HEK293T (cell line): ENCODE measurements at places on chromosomes 7 and 10.

- no peak for DNase-seq
Observed at GRCh38 chr10:100713049-100713858, 32.1 kb upstream of the PAX2 start.

GRCh38 chr7:139495580-139496125 lies 12.2 kb upstream of the KLRG2 start:
- DNase-seq, result no peak

GRCh38 chr7:110750931-110751605 lies 339.9 kb upstream of the LRRN3 start:
- no peak for DNase-seq

- DNase-seq, result no peak
Observed at GRCh38 chr10:48556065-48556464, 48.8 kb downstream of the ARHGAP22 start.

DNA sequence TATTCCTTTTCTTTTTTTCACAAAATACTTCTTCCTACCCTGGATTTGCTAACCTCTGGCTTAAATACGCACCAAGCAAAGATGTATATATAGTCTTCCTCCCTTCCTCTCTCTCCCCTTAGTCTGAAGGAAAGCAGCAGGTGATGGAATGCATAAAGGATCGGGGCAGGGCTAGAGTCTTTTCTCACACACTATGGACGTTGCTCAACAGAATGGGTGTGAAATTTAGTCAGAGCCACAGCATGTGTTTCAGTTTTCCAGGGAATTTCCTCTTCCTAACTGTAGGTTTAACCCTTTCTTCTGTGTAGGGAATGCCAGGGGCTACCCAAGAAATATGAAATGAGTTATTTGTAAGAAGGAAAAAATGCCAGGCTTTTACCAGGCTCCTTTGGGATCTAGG lies 71.4 kb upstream of the NFKB2 start:
- no peak for DNase-seq

- no peak for DNase-seq
Observed at GRCh38 chr7:30526163-30526562, 21.5 kb upstream of the GGCT start.

DNA sequence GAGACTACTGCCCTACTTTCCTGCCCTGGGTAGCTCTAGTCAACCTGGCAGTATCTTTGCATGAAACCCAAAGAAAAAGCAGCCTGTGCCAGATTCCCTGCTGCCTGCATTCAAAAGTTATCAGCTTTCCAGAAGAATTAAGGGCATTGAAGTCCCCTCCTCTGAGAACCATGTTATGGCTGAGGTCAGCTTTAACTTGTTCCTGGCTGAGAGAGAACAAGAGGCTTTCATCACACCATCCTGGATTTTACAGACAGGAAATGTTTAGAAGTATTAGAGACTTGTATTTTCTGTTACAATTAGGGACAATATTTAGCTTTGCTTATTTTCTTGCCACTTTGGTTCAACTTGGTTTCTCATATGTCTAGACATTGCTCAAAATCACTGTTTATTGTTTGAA lies 238.8 kb downstream of the ARL4A start:
- DNase-seq, result no peak

GRCh38 chr10:112807013-112807412 lies 143.0 kb upstream of the TCF7L2 start:
- DNase-seq, result no peak

DNA sequence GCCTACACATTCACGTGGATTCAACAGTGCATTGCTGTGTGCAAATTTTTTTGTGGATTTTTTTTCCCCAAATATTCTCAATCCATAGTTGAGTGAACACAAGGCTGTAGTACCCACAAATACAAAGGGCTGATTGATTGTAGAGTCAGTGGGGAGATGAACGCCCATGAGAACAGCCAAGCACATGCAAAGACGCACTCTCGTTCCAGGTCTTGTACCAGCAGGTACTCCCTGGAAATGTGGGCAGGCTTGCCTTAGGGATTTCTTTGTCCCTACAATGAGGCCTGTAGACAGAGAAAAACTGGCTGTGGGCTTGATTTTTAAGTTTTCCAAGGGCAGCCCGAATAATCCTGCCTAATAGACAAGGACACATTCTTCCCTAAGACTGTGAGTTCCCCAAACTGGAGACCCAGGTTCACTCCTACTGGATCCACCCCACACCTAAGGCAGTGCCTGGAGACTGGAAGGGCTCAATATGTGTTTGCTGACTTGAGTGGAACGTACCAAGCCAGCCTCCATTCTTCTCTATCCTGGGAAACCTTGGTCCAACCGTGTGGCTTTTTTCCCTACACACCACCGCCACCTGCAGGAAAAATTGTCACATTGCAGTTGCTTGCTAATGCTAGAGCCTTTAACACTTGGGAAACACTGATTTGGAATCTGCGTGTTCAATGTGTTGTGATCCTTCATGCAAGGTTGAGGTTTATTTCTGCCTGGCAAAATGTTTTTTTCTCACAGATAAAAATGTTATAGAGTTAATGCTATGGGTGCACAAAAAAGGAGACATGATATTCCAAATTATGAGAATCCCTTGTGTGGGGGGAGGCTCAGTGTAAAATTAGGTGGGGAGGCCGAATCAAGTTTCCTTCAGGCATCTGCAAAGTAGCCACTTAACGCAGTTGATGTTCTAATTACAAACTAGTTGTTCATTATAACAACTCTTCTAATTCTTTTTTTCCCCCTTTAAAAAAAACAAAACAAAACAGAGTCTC lies 49.3 kb downstream of the PPP1R17 start:
- DNase-seq, result peak; percentile 74

DNA sequence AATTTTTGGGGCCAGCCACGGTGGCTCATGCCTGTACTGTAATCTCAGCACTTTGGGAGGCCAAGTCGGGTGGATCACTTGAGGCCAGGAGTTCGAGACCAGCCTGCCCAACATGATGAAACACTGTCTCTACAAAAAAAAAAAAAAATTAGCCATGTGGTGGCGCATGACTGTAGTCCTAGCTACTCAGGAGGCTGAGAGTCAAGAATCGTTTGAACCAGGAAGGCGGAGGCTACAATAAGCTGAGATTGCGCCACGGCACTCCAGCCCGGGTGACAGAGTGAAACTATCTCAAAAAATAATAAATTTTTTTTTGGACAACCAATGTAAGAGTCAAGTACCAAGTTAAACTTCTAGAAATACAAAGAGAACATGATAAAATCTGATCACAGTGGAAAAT lies 164.6 kb downstream of the AVL9 start:
- DNase-seq, result no peak

- no peak for DNase-seq
Observed at GRCh38 chr10:35765066-35765527, 123.0 kb upstream of the FZD8 start.

DNA sequence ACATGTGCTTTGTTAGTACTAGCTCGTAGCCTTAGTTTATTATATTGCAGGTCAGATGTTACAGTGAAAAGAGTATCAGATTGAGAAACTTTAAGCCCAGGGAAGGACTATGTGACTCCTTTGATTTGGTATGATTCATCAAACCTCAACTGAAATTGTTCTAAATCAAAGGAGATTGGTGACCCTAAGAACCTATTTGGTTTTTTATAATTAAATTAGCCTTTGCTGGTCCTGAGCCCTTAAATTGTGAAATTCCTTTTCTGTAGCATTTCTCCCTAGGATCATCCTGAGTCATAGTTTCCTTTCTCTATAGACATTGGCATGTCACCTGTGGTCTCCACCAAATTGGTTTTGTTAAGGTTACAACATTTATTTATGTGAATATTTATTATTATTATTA lies 89.7 kb downstream of the POLR1F start:
- DNase-seq, result no peak

GRCh38 chr7:141466151-141466904 lies 84.9 kb upstream of the AGK start:
- no peak for DNase-seq

DNA sequence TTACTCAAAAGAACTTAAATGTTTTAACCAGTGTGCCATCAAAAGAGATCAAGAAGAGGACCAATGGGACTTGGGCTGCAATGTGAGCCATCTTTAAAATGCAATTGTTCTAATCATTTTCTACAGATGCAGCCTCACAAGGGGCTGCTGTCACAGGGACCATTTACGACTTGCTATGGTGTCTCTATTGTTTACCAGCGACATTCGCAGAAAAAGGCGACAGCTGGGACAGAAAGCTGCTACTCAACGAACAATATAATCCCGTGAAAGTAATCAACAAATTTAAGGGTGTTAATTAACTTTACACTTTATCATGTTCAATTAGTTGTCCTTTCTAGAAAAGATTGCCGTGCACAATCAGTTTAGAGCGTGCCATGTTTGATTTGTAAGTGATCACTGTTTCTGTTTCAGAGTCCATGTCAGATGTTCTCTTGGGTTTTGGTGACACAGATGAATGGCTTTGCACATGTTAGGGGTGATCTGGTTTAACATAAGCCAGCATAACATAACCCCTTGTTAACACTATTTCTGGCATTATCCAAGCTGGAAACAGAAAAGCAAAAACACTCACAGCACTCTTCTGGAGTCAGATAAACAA lies 110.8 kb downstream of the HIBADH start:
- no peak for DNase-seq

- DNase-seq, result no peak
Observed at GRCh38 chr7:127954357-127954748, 76.9 kb downstream of the LRRC4 start.

DNA sequence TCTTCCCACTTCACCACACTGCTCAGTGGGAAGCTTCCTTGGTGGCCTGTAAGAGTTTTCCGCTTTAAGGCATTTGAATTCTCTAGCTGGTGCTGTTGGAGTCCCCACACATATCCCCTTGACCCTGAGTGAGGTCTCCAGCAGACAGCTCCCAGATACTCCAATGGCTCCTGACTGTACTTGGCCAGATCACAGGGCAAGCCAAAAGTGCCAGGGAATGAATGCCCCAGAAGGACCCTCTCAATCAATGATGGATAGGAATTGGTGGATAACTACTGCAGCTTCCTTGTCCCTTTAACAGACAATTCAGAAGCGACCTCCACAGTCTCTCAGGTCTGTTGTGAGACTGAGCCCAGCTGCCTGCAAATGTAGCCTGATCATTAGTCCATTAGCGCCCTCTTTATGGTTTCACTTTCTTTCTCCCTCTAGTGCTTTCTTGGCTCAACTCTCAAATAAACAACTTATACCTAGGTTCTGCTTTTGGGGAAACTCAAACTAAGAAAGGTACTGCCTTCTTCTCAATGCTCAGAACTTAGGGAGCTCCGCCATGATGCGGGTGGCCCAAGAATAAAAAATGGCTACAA lies 283.0 kb downstream of the TCF7L2 start:
- no peak for DNase-seq

DNA sequence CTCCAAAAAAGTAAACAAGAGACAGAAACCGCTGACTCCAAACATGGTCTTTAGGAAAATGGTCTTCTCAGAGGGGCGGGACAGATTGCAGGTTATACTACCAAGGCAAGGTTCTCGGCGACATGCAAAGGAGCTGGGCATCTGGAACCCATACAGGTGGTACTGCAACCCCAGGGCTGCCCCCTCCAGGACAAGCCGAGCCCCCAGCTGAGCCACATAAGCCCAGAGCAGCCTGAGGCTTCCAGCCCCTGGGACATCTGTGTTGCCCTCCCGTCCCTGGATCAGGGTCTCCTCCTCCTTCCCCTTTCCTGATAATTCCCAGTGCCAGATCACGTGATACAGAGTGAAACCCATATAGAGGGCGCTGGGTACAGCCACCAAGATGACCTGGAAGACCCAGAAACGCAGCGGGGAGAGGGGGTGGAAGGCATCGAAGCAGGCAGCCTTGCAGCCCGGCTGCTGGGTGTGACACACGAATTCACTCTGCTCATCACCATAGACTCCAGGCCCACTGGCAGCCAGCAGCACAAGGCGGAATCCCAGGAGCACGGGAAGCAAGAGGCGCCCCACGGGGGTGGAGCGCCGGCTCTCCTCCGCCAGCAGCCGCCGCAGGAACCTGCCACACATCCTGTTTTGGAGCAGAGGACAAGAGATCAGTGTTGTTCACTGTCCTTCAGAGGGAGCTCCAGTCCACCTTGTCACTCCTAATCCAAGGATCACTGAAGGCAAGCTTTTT lies at the start of gene GJC3:
Gene GJC3 (minus strand): TSS at position 627 of the 736 bp plus-strand sequence. CDS start 0 bp downstream, at position 627.
- peak; percentile 69 for DNase-seq

DNA sequence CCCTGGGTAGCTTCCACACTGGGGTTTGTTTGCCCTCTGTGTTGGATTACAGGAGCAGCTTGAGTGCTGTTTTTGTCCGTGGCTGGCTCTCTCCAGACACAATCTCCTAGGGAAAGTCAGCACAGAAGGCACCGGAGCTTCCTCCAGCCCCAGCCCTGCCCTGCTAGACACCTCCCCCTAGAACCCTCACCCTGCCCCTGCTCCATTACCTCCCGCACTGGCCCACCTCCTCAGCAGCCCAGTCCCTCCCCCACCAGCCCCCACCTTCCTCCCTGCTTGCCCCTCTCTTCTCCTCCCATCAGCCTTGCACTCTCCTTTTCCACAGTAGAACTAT lies 130.5 kb downstream of the ADCY1 start:
- no peak for DNase-seq

DNA sequence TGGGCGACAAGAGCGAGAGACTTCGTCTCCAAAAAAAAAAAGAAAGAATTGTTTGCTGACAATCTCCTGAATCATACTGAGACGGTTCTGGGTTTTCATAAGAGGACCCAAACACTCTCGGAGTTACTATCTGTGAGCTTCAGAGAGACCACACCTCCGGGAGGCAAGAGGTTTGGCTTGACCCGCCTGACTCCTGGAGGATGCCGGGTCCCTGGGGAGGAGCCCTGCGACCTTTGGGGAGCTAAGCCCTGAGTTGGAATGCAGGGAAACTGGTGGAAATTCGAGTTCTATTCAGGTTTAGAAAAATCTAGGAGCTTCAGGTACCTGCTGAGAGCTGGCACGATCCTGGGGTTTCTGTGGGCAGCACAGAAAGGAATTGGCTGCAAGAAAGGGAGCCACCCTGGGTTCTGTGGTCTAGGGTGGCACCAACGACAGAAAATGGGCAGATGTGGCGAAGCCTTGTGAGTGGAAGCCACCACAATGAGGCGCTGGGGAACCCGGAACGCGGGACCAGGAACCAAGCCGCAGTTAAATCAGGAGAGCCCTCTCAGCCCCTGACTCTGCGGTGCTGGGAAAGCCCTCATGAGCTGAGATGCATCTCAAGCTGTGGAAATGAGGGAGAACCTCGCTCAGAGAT lies 21.9 kb upstream of the GATAD1 start:
- DNase-seq, result no peak

DNA sequence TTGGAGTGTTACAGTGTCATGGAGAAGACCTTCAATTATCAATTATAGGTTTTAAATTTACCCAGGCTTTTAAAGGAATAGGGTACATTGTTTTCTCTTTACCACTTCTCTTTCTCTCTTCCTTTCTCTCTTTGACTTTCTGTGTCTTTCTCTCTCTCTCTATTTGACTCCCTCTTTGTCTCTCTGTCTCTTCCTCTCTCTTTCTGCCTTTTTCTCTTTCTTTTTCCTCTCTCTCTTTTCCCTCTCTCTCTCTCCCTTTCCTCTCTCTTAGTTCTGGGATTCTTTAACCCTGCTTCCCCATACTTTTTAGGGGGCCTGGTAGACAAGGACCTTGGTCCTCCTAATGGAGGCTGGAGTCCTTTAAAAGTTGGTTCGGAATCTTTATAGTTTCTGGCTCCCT lies 15.9 kb upstream of the GHITM start:
- no peak for DNase-seq
